NCI-H748 treated with DMSO at 0.1 percent for 48 hours (cell line): ENCODE measurements at places on chromosomes 3 and 15.
A peak's percentile ranks its signal among the peaks of the same experiment; 100 is the strongest.

DNA sequence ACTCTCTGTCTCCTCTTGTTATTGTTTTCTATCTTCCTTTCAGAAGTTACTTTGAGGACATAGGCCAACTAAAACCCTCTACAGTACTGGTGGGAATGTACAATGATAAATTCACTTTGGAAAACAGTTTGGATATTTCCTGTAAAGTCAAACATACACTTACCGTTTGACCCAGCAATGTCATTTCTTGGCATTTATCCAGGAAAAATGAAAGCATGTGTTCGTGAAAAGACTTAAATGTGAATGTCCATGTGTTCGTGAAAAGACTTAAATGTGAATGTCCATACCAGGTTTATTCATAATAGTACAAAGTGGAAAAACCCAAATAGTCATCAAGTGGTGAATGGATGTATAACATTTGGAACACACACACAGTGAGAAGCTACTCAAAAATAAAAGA is 361.5 kb upstream of the DPH6 start:
- DNase-seq, result no peak

- no peak for DNase-seq
These were observed 96.3 kb downstream of the EOMES start for GRCh38 chr3:27625864-27626263.

DNA sequence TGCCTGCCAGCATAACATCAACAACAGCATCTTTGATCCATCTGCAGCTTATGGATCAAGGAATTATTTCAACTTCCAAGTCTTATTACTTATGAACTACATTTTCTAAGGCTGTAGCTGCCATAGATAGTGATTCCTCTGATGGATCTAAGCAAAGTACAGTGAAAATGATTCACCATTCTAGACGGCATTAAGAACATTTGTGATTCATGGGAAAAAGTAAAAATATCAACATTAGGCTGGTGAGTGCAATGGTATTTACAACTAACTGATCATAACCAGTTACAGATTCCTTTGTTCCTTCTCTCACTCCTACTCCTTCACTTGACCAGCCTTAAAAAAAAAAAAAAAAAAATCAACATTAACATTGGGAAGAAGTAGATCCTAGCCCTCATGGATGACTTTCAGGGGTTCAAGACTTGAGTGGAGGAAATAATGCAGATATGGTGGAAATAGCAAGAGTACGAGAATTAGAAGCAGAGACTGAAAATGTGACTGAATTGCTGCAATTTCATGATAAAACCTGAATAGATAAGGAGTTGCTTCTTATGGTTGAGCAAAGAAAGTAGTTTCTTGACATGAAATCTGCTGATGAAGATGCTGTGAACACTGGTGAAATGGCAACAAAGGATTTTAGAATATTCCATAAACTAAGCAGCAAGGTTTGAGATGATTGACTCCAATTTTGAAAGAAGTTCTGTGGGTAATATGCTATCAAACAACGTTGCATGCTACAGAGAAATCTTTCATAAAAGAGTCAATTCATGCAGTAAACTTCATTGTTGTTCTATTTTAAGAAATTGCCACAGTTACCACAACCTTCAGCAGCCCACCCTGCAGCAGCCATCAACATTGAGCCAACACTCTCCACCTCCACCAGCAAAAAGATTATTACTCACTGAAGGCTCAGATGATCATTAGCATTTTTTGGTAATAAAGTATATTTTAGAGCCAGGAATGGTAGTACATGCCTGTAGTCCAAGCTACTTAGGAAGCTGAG is 22.8 kb downstream of the SLC12A6 start:
- DNase-seq, result no peak

- no peak for DNase-seq
These were observed 6.6 kb upstream of the BCL2L10 start for GRCh38 chr15:52118969-52119749.

DNA sequence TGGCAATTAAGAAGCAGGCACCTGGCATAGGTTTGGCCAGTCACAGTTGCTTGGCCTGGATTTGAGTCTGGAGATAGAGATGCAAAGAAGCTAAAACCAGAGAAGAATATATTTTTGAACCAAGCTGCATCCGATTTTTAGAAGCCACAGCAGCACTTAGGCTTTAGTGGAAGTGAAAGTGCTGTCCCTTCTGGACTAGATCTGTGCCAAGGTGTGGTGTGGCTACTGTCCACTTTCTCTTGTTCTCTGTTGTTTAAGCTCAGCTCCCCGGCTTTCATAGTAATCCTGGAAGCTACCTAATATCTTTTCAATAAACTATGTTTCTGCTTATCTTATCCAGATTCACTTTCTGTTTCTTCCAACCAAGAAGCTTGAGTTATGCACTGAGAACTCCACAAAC is 183.4 kb upstream of the THRB start:
- no peak for DNase-seq

- DNase-seq, result no peak
These were observed 10.9 kb downstream of the SLC35A5 start for GRCh38 chr3:112572701-112573100.

- DNase-seq, result no peak
These were observed 4.5 kb upstream of the POPDC2 start for GRCh38 chr3:119664850-119665379.

- no peak for DNase-seq
These were observed 186.9 kb upstream of the CRBN start for GRCh38 chr3:3366386-3366785.

GRCh38 chr3:184561061-184561912 is at the start of gene EPHB3:
EPHB3 (plus strand) TSS chr3:184561785; CDS start chr3:184562236, 451 bp downstream.
- DNase-seq, result peak; percentile 91

DNA sequence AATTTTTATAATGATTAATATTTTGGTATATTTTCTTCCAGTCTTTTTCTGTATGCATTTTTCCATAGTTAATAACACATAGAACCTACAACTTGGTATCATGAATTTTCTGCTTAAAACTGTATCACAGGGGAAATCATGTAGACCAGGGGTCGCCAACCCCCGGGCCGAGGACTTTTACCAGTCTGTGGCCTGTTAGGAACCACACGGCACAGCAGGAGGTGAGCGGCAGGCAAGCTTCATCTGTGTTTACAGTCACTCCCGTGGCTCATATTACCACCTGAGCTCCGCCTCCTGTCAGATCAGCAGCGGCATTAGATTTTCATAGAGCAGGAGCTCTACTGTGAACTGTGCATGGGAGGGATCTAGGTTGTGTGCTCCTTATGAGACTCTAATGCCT is 54.7 kb downstream of the RPL22L1 start:
- peak; percentile 70 for DNase-seq

- DNase-seq, result no peak
These were observed 9.7 kb downstream of the CCK start for GRCh38 chr3:42256135-42256819.

DNA sequence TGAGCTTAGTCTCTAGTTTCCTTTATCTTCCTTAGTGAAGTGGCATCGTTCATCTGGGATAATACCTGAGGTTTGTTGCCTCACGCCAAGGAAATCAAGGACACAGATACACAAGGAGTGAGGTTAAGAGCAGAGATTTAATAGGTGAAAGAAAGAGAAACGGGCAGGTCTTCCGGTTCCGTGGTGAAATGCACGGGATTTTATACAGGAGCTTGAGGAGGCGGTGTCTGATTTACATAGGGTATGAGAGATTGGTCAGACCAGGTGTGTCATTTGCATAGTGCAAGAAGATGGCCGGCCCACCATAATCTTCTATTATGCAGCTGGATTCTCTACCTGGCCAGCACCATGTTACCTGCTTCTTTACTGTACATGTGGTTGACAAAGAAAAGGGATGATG is 17.2 kb downstream of the ARRDC4 start:
- DNase-seq, result peak; percentile 65

GRCh38 chr15:38320181-38320580 is 67.5 kb downstream of the SPRED1 start:
- no peak for DNase-seq

- DNase-seq, result peak; percentile 9
These were observed 330 bp upstream of the TBC1D2B start for GRCh38 chr15:78077871-78078210.

DNA sequence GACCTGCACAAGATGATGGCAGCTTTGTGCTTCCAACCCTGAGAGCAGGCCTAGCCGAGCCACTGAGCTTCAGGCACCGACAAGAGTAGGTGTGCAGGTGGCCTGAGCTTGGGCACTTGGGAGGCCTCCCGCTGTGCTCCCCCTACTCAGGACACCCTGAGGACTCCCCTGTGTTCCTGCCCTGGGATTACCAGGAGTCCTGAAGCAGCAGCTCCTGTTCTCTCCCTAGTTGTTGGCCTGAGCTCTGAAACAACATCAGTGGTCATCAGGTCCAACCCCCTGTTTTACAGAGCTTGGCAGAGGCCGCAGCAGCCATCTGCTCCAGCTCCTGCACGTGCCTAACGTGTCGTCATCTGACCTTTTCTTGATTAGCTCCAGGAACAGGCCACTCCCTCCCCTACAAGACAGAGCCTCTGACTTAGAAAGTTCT is 8.0 kb upstream of the MESP2 start:
- DNase-seq, result no peak

DNA sequence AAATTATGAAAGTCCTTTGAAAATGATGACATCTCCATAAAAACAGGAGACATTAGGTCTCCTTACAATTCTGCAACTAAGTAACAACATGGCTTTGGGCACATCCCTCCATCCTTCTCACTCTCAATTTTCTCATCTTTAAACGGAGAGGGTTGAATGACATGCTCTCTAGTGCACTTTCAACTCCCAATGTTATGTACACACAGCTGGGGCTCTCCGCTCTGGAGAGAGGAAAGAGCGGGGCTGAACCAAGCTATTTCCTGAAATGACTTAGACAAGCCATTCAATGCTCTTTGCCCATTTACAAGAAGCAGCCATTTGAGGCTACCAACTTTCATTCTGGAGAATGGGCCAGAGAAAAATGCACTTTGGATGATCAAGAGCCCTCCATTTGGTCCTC is 144.2 kb upstream of the BNIP2 start:
- DNase-seq, result no peak

DNA sequence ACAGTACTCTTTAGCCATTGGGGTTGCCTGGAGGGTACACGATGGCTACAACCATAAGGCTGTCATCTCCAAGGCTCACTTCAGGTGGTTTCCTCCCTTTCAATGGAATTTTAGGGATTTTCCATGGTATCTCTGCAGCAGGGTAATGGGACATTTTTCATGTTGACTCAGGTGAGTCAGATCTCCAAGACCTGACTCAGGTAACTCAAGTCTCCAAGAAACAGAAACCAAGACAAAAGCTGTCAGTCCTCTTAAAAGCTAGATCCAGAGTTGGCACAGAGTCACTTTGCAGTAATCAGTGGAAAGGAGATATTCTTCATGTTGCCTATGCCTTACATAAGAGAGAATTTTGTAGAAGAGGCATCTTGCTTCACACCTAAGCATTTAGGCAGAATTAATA is 375.8 kb upstream of the ARPP21 start:
- no peak for DNase-seq

DNA sequence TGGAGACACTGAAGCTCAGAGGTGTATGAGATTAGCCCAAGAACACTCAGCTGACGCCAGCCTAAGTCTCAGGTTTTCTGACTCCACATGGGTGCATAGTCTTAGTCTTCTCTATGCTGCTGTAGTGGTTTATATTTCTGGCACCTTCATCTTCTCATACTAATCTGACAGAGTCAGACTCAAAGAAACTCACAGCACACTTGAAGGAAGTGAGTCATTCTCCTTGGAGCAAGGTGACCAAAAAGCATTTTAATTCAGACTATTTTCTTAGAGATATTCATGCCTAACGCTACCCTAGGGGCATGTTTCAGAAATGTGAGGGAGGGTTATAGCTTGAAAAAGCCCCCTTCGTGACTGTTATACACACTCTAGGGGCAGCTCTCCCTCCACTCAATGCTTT is 775.3 kb upstream of the ARPP21 start:
- no peak for DNase-seq

DNA sequence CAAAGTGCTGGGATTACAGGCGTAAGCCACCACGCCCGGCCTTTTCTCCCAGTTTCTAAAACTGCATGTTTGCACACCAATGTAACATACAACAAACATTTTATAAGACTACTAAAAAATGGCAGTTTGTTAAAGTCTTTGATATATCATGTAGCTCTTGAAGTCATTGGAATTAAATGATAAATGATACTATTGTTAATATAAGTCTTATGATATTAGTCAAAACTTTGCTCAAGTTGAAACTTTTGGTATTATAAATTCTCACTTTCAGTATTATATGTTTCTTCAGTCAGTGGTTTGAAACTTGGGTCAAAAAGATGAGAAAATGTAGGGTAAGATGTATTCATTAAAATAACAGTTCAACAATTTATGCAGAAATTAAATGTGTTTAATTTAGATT is 117.6 kb upstream of the TBL1XR1 start:
- no peak for DNase-seq

DNA sequence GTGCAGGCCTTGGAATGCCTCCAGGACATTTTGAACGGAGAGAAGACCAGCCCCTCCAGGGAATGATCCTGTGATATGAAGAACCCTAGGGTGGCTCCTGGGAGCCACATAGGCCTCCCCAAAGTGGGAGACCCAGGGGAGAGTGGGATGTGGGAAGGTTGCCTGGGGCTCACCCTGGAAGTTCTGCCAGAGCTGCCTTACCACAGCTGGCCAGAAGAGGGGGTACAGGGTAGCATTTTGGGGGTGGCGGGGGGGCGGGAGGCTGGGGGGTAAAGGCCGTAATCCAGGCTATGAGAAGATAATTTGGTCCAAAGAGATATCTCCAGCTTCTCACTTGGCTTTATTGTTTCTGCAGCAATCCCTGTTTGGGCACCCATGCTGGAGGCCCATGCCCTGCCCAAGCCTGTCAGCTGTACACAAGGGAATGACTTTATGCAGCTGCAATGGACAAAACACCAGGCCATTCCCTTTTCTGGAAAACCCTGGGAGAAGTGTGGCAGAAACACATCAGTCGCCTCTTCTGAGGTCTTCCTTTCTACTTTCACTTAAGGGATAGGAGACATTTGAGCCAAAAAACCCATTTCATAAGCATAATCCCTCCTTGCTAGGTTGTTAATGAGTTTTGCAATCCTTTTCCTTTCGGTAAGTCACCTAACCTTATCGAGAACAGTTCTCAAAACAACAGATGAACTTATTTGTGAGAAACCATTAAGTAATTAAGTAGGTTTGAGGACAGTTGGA is 11.0 kb upstream of the MUSTN1 start:
- no peak for DNase-seq

GRCh38 chr3:105938806-105939205 is 70.0 kb upstream of the CBLB start:
- DNase-seq, result no peak
